ENCODE measurements at places on chromosomes 4 and X.

- no peak for DNase-seq
Measured at GRCh38 chrX:144275367-144275766, 391.5 kb downstream of the UBE2NL start.

- DNase-seq: no peak
Measured at GRCh38 chr4:156654410-156654809, 317.2 kb downstream of the PDGFC start.

- DNase-seq: no peak
Measured at GRCh38 chr4:10743357-10743756, 58.8 kb upstream of the CLNK start.

GRCh38 chr4:187390646-187391045 is 604.9 kb upstream of the ZFP42 start:
- DNase-seq: no peak

DNA sequence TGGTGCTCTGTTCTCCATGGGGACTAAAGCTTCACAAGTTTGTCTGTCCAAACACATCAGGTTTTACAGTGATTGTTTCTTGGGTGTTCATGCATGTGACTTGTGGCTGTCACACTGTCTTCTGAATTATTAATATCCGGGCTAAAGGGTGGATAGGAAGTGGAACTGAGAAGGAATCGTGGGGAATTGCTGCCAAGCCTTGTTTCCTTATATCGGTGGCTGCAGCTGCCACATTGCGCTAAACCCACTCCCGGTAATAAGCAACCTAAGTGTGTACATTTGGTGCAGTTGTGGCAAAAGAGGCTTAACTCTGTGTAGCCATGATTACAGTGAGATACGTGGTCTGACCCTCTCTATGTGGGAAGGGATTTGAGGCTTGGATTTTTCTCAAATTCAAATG is 30.7 kb downstream of the SEPTIN11 start:
- DNase-seq: no peak

DNA sequence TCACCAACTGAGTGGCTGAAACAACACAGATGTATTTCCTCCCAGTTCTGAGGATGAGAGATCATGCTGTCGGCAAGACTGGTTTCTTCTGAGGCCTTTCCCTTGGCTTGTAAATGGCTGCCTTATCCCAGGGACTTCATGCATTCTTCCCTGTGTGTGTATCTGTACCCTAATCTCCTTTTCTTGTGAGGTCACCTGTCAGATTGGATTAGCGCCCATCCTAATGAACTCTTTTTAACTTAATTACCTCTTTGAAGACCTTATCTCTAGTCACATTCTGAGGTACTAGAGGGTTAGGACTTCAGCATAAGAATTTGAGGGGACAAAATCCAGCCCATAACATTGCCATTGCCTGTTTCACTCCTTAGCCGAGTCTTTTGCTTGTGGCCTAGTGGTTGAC is 59.5 kb upstream of the TMEM150C start:
- no peak for DNase-seq

DNA sequence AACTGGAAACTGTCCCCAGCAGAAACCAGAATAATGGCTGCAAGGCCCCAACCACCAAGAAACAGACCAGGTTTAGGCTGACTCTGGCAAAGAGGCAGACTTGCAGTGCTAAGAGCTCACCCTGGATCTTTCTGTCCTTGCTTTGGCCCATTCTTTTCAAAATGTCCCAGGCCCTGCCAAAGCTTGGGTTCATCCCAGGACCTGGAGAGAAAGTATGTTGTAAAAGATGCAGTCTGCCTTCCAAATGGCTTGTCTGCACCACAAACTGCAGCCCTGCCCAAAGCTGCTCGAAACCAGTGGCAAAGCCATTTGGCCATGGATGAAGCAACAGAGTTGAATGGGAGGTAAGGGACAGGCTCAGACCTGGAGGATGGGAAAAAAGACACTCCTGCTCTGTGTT is 38.0 kb upstream of the LNX1 start:
- DNase-seq: no peak

DNA sequence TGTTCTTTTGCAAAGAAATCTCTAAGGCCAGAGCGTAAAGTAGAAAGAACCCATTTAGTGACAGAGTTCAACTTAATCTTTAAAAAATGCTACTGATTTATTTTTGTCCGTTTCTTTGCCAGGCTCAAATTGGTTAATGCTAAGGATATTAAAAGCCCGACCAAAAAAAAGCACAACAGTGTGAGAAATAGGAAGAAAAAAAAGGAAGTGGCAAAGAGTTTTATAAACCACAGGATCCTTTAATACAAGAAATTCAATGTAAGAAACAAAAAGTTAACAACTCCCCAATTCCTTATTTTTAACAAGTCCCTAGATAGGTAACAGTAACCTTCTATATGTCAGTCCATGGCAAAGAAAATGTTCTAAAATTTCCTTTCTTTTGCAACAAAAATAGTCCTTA is 480.4 kb downstream of the ACTRT1 start:
- no peak for DNase-seq

GRCh38 chr4:98908703-98909262 is 20.1 kb downstream of the EIF4E start:
- no peak for DNase-seq

GRCh38 chr4:22072726-22073125 is 124.2 kb upstream of the KCNIP4 start:
- DNase-seq: no peak

- no peak for DNase-seq
Measured at GRCh38 chr4:182629096-182629495, 288.1 kb downstream of the DCTD start.
